CD4-positive, alpha-beta T cell treated with Interleukin-10 for 1 hour (primary cell): ENCODE measurements at places on chromosomes 2 and 18.

DNA sequence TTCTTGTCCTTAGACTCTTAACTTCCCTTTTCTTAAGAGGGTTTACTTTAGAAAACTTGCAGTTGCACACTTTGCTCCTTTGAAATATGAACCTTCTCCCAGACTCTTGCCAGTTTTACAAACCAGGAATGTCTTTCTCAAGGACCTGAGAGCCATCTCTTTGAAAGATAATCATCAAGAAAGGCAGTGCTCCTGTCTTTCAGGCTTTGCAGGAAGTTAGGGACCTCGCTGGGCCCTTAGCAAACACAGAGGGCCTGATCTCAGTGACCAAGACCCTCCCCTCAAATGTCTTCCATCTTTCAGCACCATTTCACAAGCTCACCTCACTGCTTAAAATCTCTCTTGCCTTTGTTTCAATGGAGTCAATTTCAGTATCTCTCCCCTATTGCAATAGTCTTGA lies 32.0 kb upstream of the NYAP2 start:
- DNase-seq, result no peak

GRCh38 chr2:64594226-64594989 lies 59.3 kb downstream of the SERTAD2 start:
- DNase-seq, result no peak

- no peak for DNase-seq
Measured at GRCh38 chr18:69246027-69246426, 154.7 kb upstream of the DOK6 start.

- no peak for DNase-seq
Measured at GRCh38 chr2:100832885-100833284, 12.9 kb downstream of the NPAS2 start.

DNA sequence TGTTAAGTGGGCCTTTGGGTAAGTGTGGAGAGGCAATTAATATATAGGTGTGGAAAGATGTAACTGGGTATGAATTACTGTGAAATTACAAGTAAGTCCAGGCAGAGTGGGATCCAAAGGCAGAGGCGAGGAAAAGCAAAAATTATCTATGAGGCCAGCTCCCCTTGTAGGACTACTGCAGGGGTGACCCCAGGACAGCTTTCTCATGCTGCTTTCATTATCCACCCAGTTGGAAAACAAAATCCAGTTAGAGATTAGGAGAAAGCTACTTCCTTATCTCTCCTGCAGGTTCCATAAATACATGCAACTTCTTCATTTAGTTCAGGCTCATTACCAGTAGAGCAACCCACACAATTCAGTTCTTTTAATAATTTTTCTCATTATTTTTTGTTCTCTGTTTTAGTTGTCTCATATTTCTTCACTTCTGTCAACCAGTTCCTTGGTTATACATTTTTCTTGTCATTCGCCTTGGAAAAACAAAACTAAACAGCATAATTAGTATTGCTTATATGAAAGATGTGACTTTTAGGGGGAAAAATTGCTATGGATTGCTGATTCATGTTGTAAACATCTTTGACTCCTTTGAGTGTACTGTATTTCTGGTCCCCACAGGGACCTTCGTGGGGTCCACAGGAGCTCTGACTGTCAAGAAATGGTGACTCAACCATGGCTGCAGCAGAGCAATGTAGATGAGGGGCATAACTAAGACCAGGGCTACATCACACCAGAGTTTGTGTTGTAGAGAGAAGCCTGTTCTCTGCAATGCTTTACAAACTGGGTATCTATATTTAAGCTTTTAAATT lies 110.4 kb upstream of the PARD3B start:
- no peak for DNase-seq

DNA sequence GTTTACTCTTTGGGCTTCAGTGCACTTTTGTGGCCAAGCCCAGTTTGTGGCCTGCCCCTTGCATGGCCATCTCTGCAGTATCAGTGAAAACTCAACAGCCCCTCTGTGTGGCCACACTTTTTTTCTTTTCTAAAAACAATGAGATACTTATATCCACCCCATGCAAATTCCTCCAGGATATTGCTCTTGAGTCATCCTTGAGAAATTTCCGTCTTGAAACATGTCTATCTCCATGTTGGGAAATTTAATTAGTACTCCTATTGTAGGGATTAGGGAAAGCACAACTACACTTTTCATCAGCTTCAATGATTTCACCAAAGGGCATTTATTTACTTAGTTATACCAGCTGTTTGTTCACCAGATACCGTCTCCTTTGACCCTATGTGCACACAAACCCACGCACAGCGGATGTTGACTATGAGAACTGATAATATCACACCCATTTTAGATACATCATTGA lies 993.1 kb downstream of the TSN start:
- no peak for DNase-seq

- DNase-seq, result no peak
Measured at GRCh38 chr2:17959833-17960232, 81.4 kb downstream of the KCNS3 start.

GRCh38 chr2:19898592-19899329 lies 3.0 kb downstream of the TTC32 start:
- no peak for DNase-seq

DNA sequence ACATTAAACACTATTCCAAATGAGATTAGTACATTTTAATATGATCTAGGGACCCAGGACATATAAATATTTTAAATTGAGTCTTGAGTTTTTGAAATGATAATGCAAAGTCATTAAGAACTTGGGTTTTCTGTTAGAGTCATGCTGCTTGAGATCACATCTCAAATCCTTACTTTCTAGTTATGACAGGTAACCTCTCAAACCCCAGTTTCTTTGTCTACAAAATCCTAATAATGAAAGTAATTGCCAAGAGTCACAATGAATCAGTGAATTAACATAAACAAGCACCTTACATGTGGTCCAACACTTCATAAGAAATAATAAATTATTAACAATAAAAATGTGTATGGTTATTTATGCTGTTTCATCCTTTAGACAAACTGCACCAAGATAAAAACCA lies 607.6 kb downstream of the LRP1B start:
- no peak for DNase-seq

- DNase-seq, result no peak
Measured at GRCh38 chr2:31765078-31765945, 184.6 kb upstream of the SRD5A2 start.

DNA sequence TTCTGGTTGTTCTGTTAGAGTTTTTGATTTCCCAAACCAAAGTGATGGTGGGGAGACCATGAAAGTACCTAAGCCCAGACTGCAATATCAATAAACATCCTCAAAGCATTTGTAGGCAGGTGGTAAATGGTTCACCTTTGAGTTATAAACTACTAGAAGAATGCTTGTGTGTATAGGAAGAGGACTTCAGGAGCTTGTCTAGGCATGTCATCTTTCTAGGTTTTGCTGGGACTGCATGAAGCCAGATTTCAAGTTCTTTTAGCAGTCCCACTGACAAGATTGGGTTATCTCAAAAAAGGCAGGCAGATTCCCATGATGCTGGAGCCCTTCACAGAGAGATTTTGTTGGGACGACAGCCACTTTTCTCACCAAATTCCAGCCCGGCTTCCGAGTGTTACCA lies 135.3 kb downstream of the KCNE4 start:
- DNase-seq, result no peak

DNA sequence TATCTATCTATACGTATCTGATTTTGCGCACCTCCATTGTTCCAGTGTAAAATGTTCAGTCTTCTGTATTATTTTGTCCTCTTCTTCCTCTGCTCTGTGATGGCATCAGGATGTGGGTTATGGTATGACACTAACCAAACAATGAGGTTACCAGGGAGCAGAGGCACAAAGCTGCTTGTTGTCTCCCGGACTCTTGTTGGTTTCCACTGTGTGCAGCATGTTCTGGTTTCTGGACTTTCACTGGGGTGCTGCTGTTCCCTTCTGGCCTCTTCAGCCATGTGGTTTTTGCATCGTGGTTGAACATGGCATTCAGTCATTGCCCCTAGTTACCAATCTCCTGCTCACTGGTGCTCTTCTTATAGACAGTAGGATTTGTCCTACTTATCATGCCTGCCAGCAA lies 665.9 kb downstream of the CBLN2 start:
- DNase-seq, result no peak

DNA sequence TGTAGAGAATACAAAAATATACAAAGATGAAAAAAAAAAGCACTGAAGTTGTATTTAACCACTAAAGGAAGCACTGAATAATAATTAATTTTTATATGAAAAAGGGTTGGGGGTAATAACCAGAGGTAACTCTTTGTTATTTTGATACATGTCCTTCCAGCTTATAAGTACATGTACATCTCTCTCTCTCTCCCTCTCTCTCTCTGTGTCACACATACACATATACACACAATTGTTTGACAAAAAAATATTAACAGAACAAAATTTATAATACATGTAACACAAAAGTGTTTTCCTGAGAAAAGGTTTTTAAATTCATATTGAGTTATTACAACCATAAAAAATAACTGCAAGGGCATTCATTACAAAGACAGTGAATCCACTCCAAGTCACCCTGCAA lies 4.6 kb downstream of the WIPF1 start:
- DNase-seq, result no peak

GRCh38 chr2:215536510-215536909 lies 100.6 kb upstream of the FN1 start:
- no peak for DNase-seq

DNA sequence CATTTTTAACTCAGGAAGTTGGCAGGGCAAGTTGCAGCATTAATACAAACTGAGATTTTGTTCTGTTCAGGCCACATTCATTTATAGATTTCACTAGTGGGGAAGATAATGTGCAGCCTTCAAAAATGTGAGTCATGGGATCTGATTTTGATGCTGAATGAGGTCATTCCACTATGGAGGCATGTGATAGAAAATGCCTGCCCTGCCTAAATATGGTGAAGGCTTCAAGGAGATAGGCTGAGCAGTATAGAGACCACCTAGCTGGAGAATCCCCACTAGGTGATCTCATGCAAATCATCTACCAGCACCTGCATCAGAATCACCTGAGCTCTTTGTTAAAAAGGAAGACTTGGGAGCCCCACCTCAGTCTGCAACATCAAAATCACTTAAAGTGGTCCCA lies 43.7 kb downstream of the PAX3 start:
- no peak for DNase-seq

DNA sequence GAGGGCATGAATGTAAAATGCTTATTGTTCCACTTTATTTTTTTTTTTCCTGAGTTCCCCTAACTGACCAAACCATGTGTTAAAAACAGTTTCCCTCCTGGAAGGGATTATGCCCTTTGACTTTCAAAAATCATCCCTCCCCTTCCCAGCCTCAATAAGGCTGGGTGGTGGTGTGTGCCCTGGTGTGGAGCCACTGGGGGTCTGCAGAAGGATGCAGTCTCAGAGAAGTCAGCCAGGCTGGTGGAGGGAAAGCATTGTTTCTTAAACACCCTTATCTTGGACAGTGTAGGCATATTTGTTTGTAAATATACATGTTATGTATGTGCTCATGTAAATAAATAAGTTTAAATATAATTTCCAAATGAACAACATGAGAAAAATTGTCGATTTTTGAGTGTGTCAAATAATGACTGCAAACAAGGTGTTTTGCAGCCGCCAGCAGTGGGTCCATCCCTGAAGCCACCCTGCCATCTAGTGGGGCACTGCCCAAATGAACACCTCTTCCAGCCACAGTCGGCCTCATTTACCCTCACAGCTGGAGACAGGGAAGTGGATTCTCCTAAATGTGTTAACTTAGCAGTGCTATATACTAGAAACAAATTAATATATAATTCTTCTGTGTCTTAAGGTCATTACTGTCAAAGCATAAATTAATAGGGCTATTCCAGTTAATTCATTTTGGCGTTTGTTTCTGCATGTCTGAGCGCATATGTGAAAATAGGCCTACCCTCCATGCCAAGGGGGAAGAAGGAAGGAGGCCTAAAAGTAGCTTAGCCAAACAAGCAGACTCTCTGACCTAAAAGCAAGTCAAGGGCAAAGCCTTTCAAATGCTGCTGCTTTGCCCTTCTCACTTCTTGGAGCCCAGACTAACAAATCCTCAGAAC lies 209.6 kb upstream of the PIK3C3 start:
- no peak for DNase-seq

DNA sequence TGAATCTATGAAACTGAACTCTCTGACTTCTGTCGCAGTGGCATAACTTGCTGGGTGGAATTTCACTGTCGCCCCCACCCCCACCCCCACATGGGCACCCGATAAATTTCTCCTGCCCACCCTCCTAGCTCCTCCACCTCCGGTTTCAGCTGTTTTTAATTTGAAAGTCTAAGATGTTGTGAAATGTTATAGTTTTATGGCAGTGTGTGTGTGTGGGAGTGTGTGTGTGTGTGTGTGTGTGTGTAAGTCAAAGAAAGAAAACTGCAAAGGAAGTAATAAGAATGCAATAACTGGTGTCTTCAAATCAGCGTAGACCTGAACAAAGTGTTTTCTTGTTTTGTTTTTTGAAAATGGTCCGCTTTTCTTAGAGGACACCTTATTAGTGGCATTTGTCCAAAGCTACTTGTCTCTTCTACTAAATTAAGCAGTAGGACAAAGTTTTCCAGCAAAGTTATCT lies 388 bp downstream of the DTNA start:
- DNase-seq, result no peak

- peak; percentile 8 for DNase-seq
Measured at GRCh38 chr2:172113617-172114016, 10.9 kb upstream of the DLX2 start.

- no peak for DNase-seq
Measured at GRCh38 chr2:212537726-212538304, 787 bp downstream of the ERBB4 start.

DNA sequence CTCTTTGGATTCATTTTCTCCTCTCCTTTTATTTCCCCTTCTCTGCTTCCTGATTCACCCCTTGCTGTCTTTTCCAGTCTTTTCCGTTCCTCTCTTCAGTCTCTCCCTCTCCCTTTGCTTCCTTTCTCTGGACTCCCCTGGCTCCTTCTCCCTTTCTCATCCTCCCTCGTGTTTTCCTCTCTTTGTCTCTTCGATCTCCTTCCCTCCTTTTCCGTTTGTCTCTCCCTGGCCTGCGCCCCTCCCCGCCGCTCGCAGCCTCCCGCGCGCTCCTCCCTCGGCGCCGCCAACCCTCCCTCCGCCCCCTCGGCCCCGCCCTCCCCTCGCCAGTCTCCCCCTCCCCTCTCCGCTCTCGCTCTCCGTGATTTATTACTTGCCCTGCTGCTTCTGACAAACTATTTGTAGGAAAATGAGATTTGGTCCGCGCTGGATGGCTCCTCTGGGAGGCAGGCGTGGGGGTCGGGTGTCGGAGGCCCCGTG lies 46.0 kb upstream of the PAX8 start:
- DNase-seq, result peak; percentile 11
